Stimulated activated CD4-positive, alpha-beta T cell treated with anti-CD3 and anti-CD28 coated beads, TNF-alpha, amount 100 ng/mL, for 4 hours (primary cell): ENCODE measurements at places on chromosomes 2 and 18.

- no peak for DNase-seq
Measured at GRCh38 chr18:12742453-12742852, 39.6 kb downstream of the PSMG2 start.

GRCh38 chr2:121173806-121174205 is 111.2 kb downstream of the TFCP2L1 start:
- DNase-seq = no peak

GRCh38 chr18:57705832-57706595 is 84.4 kb upstream of the NARS1 start:
- no peak for DNase-seq

DNA sequence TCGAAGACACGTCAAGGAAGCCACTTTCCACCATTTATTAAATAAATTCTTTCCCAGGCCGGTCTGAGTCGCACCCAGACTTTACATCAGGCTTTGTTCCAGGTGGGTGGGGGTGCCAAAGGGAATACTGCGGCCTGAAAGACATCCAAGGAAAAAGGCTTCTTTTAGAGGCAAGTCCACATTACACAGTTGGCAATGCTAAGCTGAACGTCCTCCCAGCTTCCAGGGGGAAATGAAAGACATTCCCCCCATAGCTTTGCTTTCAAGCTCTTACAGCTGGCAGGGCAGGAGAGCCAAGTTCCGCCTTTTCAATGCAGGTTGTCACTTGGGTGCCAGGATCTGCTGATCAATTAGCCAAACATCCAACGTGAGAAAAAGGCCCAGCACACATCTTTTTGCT is 36.5 kb upstream of the PTPN4 start:
- no peak for DNase-seq

DNA sequence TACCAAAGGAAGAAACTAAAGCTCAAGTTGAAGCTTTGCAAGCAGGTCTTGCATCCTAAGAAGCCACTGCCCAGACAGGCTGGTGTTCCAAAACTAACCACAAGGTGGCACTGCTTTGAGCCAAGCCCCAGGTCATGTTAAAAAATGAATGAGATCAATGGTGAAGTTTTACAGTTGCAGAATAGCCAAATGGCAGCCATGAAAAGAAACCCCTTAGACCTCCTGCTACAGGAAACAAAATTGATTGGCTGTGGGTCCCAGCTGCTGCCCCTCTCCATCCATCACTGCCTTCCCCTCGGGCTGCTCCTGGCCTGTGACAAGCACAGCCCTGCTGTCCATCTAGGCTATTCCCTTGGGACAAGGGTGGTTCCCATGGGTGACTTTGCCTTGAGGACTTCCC is 20.7 kb upstream of the MREG start:
- peak; percentile 61 for DNase-seq
